ENCODE measurements at places on chromosomes 1 and 21.

- no peak for DNase-seq
These were observed 1.3 kb downstream of the PADI1 start for GRCh38 chr1:17206196-17206595.

DNA sequence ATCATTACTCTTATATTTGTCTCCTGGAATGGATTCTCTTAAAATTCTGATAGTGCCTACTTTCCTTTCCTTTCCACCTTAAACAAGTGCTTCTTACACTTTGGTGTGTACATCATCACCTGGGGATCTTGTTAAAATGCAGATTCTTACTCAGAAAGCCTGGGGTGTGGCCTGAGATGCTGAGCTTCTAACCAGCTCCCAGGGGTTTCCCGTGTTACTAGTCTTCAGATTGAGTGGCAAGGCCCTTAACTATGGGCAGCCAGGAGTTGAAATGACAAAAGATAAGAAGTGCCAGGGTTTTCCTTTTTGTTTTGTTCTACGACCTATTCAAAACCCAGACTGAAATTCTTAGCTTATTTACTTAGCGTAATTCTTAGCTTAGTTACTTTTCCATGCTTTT is 159.2 kb downstream of the HFM1 start:
- no peak for DNase-seq

DNA sequence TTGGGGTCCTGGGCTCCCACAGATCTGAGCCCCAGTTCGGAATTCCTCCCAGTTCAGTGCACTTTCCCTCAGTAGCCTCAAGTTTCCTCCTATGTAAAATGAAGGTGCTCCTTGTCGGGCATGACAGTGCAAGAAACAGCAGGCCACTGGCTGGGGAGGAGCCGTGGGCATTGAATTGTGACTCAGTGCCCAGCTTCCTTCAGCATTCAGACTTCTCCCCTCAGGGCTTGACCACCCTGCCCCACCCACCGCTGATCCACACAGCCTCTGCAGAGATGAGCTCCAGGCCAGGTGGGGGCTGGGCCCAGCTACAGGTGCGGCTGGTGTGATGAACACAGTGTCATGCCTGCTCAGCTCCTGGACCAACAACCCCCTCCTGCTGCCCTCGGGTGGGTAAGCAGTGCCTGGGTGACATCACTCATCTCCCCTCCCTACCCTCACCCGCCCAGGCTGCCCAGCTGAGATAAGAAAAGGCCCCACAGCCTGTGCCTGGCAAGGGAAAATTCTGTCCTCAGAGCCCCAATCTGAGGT is 4.9 kb downstream of the MOB3C start:
- no peak for DNase-seq

GRCh38 chr1:150976401-150976821 is 1.8 kb upstream of the CERS2 start:
- DNase-seq: no peak

GRCh38 chr1:188129856-188130838 is 1301.4 kb downstream of the PLA2G4A start:
- DNase-seq: no peak

DNA sequence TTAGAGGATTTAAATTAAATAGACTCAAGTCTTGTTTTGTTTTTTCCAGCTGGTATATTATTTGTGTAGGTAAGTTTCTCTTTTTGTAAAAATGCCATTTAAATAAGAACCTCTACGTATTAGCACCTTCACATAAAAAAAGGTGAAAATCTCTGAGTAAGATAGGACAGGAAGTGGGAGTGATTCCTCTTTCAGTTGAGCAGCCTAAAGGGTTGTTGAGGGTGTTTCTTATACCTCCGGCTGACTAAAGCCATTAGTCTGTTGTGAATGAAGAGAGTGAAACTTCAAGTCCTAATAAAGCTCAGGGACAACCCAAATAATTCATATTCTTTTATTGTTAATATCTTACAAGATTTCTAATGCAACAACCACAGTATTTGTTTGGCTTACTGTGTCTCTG is 188.7 kb downstream of the CHRM3 start:
- no peak for DNase-seq

Measured in ovary (tissue), 10 donors.